T-cell (primary cell): ENCODE measurements at places on chromosomes 6 and 20. TPM values are rescaled to one million over a fixed set of nuclear protein-coding genes. Genes with fewer than 3 reads are reported as not detected.
A peak's percentile ranks its signal among the peaks of the same experiment; 100 is the strongest.

- no peaks in the 10 kb centered on the region for H3K27me3 ChIP-seq
- no peaks in the 10 kb centered on the region for H3K4me1 ChIP-seq
- H3K36me3 ChIP-seq: no peaks in the 10 kb centered on the region
- H3K4me3 ChIP-seq: no peak overlapping the region
- no peak for DNase-seq
- no peak overlapping the region for H3K27ac ChIP-seq
These were observed 10.4 kb upstream of the THBS2 start for GRCh38 chr6:169263836-169264608.

GRCh38 chr6:25263657-25264056 lies 15.5 kb upstream of the CARMIL1 start:
- no peaks in the 10 kb centered on the region for H3K36me3 ChIP-seq
- no peaks in the 10 kb centered on the region for H3K27me3 ChIP-seq
- H3K4me3 ChIP-seq: no peak overlapping the region
- no peaks in the 10 kb centered on the region for H3K4me1 ChIP-seq

GRCh38 chr6:35311390-35312075 lies 13.9 kb downstream of the DEF6 start:
- H3K4me3 ChIP-seq: peak overlapping the region; percentile 53
- peak; percentile 44 for DNase-seq
- H3K27ac ChIP-seq: peak overlapping the region; percentile 88
- peaks cover 75% of the 10 kb centered on the region for H3K36me3 ChIP-seq
- H3K4me1 ChIP-seq: peaks cover 65% of the 10 kb centered on the region
- no peaks in the 10 kb centered on the region for H3K27me3 ChIP-seq

- H3K4me3 ChIP-seq: peak within 1 kb of the TSS; percentile 63
- H3K27ac ChIP-seq: peak within 1 kb of the TSS; percentile 81
- peaks cover 44% of the 10 kb centered on the region for H3K36me3 ChIP-seq
- no peaks in the 10 kb centered on the region for H3K27me3 ChIP-seq
- DNase-seq: peak; percentile 88
These were observed at the start of gene ATAT1 for GRCh38 chr6:30626484-30627366. Gene ATAT1, plus strand, starts transcription at chr6:30626874.

- H3K27ac ChIP-seq: peak overlapping the region; percentile 7
- H3K36me3 ChIP-seq: peaks cover 23% of the 10 kb centered on the region
- H3K4me3 ChIP-seq: peak overlapping the region; percentile 19
- peaks cover 96% of the 10 kb centered on the region for H3K4me1 ChIP-seq
These were observed 12.0 kb downstream of the RBM38 start for GRCh38 chr20:57403216-57403615.

DNA sequence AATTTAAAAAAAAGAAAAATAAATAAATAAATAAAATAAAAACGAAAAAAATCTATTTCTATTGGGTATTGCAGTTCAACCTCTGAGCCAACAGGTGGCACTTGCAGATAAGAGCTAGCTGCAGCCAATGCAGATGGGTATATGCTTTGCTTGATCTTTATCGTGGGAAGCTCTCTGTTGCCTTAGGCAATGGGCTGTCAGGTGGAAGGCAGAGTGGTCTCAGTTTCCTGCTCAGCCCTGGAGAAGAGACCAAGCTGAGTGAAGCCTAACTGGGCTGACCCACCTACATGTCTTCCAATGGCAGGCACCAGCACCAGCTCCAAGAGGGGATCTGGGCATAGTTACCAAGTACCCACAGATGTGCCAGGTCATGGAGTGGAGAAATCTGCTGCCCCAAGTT lies 95.0 kb downstream of the AK9 start:
- no peaks in the 10 kb centered on the region for H3K36me3 ChIP-seq
- no peak overlapping the region for H3K4me3 ChIP-seq
- no peak for DNase-seq
- peaks cover 5% of the 10 kb centered on the region for H3K4me1 ChIP-seq

- no peak for DNase-seq
- no peaks in the 10 kb centered on the region for H3K4me1 ChIP-seq
- H3K27ac ChIP-seq: no peak overlapping the region
- no peak overlapping the region for H3K4me3 ChIP-seq
- no peaks in the 10 kb centered on the region for H3K27me3 ChIP-seq
These were observed 28.5 kb upstream of the SCUBE3 start for GRCh38 chr6:35185302-35185681.

DNA sequence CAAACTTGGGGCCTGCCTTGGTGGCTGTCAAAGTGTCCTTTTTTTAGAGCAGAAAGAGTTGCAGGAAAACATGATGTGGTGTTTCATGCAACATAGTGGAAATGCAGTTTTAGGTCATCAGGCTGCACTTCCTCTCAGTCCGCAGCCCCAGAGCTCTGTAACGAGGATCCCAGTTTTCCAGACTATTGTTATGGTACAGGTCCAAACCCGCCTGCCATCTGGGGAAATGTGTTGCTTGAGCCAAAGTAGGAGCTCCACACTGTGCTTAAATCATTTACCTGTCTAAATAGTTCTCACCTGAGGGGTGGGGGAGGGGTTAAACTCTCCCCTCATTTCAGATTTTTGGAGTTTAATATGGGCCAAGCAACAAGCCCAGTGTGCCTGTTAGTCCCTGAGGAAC lies 59.8 kb downstream of the GOPC start:
- no peak overlapping the region for H3K4me3 ChIP-seq
- H3K4me1 ChIP-seq: peaks cover 5% of the 10 kb centered on the region
- no peaks in the 10 kb centered on the region for H3K36me3 ChIP-seq
- no peak overlapping the region for H3K27ac ChIP-seq
- H3K27me3 ChIP-seq: no peaks in the 10 kb centered on the region

SULF2 gene
- total RNA-seq: 0.98 TPM

GRCh38 chr6:155188707-155189496 lies 74.9 kb upstream of the CLDN20 start:
- H3K4me3 ChIP-seq: no peak overlapping the region
- no peaks in the 10 kb centered on the region for H3K36me3 ChIP-seq
- H3K27ac ChIP-seq: no peak overlapping the region
- no peak for DNase-seq

- H3K4me3 ChIP-seq: no peak overlapping the region
- no peaks in the 10 kb centered on the region for H3K4me1 ChIP-seq
- H3K27me3 ChIP-seq: no peaks in the 10 kb centered on the region
- H3K36me3 ChIP-seq: no peaks in the 10 kb centered on the region
- no peak for DNase-seq
These were observed 396.5 kb downstream of the HDGFL1 start for GRCh38 chr6:22965889-22966288.

C6orf52 gene
- 1.7 TPM for total RNA-seq

ZNF322 gene
- 14.7 TPM for total RNA-seq

PTCRA gene
- total RNA-seq: 0.53 TPM

L3MBTL1 gene
- total RNA-seq: 15.5 TPM

GPR6 gene
- not detected for total RNA-seq

- no peak overlapping the region for H3K27ac ChIP-seq
- H3K36me3 ChIP-seq: no peaks in the 10 kb centered on the region
- DNase-seq: no peak
- H3K4me1 ChIP-seq: no peaks in the 10 kb centered on the region
- H3K4me3 ChIP-seq: no peak overlapping the region
- no peaks in the 10 kb centered on the region for H3K27me3 ChIP-seq
These were observed 29.2 kb upstream of the PKHD1 start for GRCh38 chr6:52116605-52116948.

GRCh38 chr6:79403563-79403962 lies 133.7 kb downstream of the LCA5 start:
- DNase-seq: no peak
- H3K4me3 ChIP-seq: no peak overlapping the region
- H3K27me3 ChIP-seq: no peaks in the 10 kb centered on the region
- no peaks in the 10 kb centered on the region for H3K4me1 ChIP-seq
- H3K36me3 ChIP-seq: no peaks in the 10 kb centered on the region
- no peak overlapping the region for H3K27ac ChIP-seq

DNA sequence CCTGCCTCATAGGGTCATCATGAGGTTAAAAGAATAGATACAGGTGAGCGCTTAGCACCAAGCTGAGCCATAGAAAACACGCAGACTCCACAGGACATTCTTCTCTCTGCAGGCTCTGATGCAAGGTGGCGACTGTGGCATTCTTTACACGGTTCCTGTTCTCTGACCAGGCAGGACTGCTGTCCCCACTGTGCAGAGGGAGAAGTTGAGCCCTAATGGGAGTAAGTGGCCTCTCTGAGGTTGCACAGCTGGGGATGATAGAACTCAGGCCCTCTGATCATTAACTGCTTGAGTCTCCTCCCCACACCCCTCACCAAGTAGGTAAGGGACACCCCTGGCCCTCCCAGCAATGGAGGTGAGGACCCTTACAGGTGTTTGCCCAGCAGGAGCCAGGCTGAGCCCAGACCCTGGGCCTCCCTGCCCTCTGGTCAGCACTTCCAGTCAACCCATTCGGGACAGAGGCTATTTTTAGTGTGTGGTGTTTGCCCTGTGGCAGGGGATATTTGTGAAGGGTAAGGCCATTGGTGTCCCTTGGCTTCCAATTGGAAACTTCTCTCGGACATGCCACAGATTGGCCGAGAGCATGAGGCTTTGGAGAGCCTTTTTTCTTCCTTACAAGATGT lies 116.8 kb downstream of the VEGFA start:
- no peaks in the 10 kb centered on the region for H3K4me1 ChIP-seq
- H3K27me3 ChIP-seq: peaks cover 47% of the 10 kb centered on the region
- H3K4me3 ChIP-seq: no peak overlapping the region
- H3K36me3 ChIP-seq: no peaks in the 10 kb centered on the region
- H3K27ac ChIP-seq: no peak overlapping the region

LRRN4 gene
- total RNA-seq: not detected

GRCh38 chr6:49549691-49550491 lies 577 bp upstream of the C6orf141 start:
- H3K4me1 ChIP-seq: peaks cover 8% of the 10 kb centered on the region
- H3K4me3 ChIP-seq: no peak overlapping the region
- H3K36me3 ChIP-seq: no peaks in the 10 kb centered on the region
- no peak overlapping the region for H3K27ac ChIP-seq

DNA sequence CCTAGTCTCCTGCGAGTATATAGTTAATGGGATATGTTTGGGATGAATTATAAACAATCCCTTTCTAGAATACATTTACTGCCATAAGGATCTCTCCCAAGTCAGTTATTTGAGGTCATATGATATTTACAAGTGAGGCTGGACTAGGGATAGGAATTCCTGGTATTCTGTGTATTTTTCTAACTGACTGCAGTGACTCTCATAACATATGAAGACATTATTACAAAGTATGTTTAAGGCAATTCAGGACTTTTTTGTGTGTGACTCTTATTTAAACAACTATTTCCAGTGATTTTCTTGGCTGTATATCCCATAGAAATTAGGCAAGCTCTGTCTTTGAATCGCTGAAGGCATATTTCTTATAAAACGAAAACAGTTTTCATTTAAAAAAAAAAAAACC lies 18.4 kb upstream of the TNFAIP3 start:
- no peak overlapping the region for H3K27ac ChIP-seq
- no peaks in the 10 kb centered on the region for H3K36me3 ChIP-seq
- no peaks in the 10 kb centered on the region for H3K27me3 ChIP-seq
- peaks cover 5% of the 10 kb centered on the region for H3K4me1 ChIP-seq
- H3K4me3 ChIP-seq: no peak overlapping the region
- no peak for DNase-seq

PLCB4 gene
- total RNA-seq: not detected

DNA sequence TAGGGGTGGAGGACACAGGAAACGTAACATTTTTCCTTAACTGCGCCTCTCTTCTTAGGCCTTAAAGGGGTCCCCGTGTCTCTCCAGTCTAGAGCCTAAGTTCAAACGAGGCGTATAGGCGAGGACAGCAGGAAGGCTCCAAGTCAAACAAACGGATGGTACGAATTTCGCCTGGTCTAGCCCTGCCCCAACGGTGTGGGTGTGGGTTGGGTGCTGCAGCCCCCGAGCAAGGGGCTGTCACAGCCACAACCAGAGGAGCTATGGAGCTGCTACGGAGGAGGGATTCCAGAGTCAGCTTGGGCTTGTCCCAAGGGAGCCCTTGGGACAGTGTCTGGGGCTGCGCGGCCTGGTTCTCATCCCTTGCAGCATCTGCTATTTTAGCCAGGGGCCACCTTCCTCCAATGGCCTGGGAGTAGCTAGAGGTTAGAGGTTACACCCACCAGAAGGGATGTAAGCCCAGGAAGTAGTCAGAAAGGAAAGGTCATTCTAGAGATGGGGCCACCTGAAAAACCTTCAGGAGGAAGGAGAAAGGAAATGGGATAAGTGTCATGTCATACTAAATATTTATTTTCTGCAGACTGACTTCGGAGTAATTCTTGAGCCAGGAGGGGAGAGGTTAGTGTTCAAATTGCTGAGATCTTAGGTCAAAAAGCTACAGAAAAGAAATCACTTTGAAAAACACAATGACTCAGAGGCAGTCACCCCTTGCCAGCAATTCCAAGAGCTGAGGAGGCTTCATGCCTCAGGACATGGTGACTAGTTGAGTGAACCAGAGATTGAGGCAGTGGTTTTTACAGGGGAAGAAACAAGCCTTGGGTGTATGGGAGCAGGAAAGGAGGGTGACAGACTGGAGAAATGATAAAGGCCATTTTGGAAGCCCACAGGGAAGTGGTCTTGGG lies 21.7 kb downstream of the VPS52 start:
- H3K27me3 ChIP-seq: no peaks in the 10 kb centered on the region
- peak overlapping the region; percentile 58 for H3K4me3 ChIP-seq
- peak overlapping the region; percentile 95 for H3K27ac ChIP-seq
- H3K4me1 ChIP-seq: peaks cover 31% of the 10 kb centered on the region

DNA sequence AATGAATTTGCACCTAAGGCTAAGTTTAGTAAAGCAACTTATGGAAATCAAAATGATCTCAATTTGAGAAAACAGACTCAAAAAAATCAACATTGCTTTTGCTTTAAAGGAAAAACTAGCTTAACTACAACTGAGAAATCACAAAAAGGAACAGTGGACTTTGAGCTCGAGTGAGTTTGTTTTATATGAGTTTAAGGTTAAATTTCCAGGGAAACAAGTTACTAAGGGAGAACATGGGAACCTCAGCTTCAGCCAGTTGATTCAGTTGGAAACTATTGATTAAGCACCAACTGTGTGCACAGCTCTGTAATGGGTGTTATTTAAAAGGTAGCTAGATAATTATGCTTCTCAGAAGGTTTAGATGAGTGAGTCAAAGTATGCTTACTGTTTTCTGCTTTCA lies 85.7 kb downstream of the TBC1D7 start:
- no peak overlapping the region for H3K27ac ChIP-seq
- no peak for DNase-seq
- no peaks in the 10 kb centered on the region for H3K36me3 ChIP-seq
- no peak overlapping the region for H3K4me3 ChIP-seq
- H3K27me3 ChIP-seq: no peaks in the 10 kb centered on the region

GRCh38 chr6:109897025-109897424 lies 81.1 kb upstream of the GPR6 start:
- no peak for DNase-seq
- H3K4me1 ChIP-seq: no peaks in the 10 kb centered on the region
- H3K4me3 ChIP-seq: no peak overlapping the region
- no peaks in the 10 kb centered on the region for H3K36me3 ChIP-seq
- no peak overlapping the region for H3K27ac ChIP-seq
- H3K27me3 ChIP-seq: peaks cover 2% of the 10 kb centered on the region

VIP gene
- not detected for total RNA-seq

DOK5 gene
- total RNA-seq: not detected

DNA sequence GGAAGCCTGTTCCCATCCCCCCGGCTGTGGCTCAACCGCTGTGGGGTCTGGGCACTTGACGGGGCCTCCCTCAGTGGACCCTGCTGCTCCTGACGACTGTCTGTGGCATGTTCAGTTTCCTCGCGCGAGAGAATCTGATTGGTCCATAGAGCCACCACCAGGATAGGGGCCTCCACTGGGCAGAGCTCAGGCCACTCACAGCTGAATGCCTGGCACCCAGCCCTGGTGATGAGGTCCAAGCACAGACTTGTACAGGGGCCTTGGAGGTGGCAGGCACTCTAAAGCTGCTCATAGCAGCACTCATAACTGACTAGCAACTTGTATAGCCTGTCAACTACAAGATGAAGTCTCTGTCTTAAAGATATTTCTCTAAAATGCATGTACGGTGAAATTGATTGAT lies 368.1 kb downstream of the NRN1 start:
- no peaks in the 10 kb centered on the region for H3K4me1 ChIP-seq
- no peak overlapping the region for H3K27ac ChIP-seq
- no peaks in the 10 kb centered on the region for H3K36me3 ChIP-seq
- no peak overlapping the region for H3K4me3 ChIP-seq

IPCEF1 gene
- 132 TPM for total RNA-seq
